Activated CD4-positive, alpha-beta T cell treated with anti-CD3 and anti-CD28 coated beads, Interleukin-2, Interleukin-4, amounts not matched to agents 100 ng/mL and 50 ng/mL, durations not matched to agents 16 hours and 8 hours (primary cell): ENCODE measurements at places on chromosomes 16 and 17.

DNA sequence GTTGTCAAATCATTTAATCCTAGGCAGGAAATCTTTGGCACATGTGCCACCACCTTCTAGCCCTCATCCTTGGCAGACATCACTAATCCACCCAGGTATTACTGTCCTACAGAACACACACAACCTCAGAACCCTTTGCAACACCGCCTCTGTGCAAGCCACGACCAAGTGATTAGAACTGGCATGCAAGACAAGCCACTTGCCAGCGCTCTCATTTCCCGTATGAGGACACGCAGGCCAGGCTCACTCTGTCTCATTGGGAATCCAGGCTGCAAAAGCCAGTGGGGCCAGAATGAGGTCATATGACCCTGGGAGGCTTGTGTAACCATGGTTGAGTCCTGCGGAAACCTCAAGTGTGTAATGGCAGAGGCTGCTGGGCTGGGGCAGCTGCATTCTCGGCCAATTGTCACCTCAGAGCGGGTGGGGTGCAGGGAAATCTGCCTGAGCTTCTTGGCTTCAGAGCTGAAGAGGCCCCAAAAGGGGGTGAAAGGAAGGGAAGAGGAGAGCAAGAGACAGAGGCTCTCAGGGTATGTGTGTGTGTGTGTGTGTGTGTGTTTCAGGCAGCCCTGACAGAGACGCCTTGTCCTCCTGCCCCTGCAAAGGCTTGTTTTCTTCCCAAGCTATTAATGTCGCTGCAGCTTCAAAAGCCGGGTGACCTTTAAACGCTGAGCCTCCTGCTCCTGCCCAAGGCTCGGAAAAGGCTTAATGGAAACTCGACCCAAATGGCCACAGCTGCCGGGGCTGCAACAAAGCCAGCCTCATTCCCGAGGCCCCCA, 43.2 kb upstream of the MRPS23 start:
- DNase-seq = no peak

DNA sequence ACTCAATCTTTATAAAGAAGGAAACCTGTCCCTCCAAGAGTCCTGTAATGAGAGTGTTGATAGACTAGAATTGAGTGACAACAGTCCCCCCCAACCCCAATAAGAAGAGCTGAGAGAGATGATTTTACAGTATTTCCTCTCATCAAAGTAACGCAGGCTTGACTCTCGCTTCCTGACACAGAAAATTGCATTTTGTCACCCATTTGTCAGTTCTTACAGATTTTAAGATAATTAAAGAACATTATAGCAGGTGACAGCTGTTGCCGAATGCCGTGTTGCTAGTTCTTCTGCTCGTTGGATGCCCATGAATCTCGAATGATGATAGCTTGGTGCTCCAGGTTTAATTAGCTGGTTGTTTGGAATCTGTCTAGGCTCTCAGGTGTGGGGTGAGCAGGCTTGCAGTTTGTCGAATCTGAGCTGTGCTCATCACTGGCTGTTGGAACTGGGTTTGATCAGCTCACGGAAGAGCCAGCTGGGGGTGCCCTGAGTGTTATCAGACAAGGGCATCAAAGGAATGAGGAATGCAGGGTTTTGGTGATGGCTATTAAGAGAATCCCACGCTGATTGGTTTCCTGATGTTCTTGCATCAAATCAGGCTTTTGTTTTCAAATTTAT, 84.8 kb upstream of the CPHXL start:
- no peak for DNase-seq

- no peak for DNase-seq
Measured at GRCh38 chr16:69093974-69094373, 11.5 kb upstream of the HAS3 start.

- no peak for DNase-seq
Measured at GRCh38 chr17:45298546-45299285, 18.1 kb downstream of the MAP3K14 start.

- DNase-seq = no peak
Measured at GRCh38 chr17:13563866-13564265, 37.9 kb downstream of the HS3ST3A1 start.

DNA sequence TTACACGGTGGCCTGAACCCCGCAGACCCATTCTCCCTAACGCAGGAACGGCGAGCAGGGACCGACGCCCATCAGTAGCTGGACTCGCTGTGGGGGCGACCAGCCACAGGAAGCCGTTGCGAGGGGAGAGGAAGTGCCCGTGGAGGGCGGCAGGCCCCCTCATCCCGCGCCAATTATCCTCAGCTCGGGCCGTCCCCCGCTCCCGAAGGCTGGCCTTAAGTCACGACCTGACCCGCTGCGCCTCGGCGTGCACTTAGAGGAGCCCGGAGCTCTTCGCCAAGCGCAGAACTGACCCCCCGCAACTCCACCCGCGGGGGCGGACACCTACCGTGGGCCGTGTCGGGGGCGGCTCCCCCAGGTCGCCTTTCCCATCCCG, 401 bp downstream of the ARL16 start:
- no peak for DNase-seq

DNA sequence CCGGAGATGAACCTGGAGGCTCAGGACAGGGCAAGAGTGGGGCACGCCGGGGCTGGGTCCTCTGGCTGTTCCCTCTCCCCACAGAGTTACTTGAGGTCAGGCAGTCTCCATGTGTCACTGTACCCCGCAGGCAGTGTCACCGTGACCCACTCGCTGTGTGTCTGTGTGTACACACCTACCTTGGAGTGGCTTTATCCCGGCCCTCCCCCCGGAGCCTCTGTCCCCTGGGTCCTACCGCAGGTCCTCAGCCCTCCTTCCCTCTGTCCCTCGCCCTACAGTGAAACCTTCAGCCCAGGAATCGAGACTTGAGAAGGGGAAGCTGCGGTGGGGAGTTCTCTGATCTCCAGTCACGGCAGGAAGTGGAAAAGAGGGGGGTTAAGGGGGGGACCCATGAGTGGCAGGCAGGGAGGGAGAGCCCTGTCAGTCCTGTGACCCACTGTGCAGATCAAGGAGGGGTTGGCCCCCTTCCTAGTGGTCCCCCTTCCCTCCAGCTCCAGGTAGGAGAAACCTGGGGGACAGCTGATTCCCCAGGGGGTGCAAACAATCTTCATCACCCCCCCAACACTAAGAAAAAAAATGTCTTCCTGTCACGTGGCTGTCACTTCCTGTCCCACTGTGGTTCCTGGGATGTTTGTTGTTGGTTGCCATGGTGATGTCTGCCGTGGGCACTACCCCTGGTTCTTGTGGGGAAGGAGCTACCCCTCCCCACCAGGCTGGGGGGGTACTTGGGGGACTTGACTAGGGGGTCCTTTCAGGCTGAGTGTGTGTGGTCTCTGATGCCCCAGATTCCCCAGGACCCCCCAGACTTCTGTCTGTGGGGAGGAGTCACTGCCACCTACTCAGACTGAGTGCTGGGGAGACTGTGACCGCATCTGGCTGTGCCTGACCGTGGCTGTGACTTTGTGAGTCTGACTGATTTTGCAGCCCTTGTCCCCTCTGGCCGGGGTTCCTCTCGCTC, 13.7 kb downstream of the RARA start:
- DNase-seq = peak; percentile 90

DNA sequence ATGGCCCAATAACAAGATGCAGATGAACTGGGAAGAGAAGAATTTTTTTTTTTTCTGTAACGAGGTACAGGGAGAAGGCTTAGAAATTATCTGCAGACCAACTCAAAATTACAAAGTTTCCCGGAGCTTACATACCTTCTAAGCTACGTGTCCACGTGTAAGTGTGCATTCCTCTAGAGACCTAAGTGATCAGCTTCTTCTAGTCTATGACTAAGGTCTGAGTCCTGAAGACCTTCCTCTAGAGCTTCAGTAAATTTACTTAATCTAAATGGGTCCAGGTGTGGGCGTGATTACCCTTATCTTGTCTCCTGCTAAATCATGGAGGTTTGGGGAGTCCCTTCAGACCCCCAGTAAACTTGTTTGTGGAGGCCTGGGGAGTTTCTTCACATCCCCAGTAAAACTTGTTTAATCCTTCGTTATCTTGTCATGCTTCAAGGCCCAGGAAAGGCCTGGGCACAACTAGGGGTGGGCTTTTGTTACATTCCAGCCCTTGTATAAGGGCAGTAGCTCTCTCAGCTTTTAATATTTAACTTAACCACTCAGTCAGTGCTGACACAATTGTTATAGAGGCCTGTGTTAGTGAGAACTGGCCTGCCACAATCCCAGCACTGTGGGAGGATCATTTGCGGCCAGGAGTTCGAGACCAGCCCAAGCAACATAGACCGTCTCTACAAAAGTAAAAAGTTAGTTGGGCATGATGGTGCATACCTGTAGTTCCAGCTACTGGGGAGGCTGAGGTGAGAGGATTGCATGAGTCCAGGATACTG, 342.3 kb downstream of the SNX29 start:
- DNase-seq = no peak

GRCh38 chr16:67151431-67152097, 766 bp upstream of the B3GNT9 start:
- DNase-seq = no peak

DNA sequence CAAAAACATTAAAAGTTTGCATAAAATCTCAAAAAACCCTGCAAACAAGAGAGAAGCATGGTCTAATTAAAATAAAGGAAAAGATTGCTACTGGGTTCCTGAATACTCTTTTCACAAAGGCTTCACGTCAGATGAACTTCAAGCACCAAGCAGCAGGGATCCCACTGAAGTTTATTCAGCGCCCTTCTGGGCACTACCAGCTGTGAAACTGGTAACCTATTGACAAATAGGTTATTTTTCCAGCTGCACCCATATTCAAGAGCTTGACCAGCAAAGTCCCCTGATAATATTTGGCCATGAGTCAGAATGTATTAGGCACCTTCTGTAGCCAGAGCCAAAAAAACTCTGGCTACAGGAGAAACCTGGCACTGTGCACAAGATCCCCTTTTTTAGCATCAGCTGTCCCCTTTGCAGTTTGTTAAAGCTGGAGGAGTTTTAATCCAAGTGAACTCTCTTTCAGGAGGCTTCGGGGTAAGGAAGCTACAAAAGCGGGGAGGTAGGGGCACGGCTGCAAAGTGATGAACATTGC, 60.3 kb downstream of the GRIN2A start:
- DNase-seq = no peak

- DNase-seq = no peak
Measured at GRCh38 chr16:89374393-89374960, 115.9 kb downstream of the ANKRD11 start.

DNA sequence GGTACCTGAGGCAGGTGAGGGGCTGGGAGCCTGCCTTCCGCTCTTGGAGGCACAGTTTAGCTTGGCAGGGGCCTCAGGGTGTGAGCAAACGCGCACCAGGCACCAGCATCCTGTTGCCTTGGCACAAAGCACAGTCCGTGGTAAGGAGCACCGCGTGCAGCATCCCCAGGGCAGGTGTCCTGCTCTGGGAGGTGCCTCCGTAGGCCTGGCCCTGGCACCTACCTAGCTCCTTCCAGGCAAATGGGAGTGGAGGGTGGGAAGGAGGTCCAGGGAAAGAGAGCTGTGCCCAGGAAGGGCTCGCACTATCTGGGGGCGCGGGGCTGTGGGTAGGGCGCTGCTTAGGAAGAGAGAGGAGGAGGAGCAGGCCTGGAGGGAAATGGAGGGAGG, 3.1 kb upstream of the GSE1 start:
- DNase-seq = no peak

DNA sequence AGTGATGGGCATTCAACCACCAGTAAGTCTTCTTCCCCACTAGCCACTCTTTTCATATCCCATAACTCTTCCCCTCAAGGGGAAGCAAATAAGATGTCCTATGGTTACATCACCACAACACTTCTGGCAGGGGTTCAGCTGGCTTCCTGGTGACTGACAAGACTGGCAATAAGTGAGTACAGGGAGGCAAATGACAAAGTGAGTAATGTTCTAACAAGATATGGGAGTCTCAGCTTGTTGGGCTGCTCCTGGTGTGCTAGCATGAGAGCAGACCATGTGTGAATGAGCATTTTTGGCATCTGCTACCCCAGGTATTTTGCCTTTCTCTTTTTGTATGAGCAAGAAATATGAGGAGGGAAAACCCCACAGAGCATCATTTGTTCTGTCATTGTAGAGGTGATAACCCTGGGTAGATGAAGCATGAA, 9.9 kb downstream of the TMIGD1 start:
- peak; percentile 37 for DNase-seq

- DNase-seq = peak; percentile 22
Measured at GRCh38 chr16:19601083-19601976, 45.8 kb downstream of the VPS35L start.

DNA sequence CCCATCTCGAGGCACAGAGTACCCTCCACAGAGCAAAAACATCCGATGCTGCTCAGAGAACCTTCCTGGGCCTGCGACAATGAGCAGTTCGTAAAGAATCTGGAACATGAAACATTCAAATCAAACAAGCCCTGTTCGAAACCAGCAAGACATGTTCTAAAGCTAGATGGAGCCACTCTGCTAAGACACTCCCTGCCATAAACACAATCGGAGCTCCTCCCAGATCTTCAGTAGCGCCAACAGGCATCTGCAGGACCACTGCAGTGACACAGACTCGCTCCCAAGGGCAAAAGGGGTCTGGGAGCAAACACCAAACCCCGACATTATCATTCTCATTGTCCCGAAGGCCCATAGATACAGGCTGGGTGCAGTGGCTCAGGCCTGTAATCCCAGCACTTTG, 108.7 kb downstream of the ZFHX3 start:
- DNase-seq = no peak

GRCh38 chr16:474420-475122, 49.1 kb downstream of the RAB11FIP3 start:
- DNase-seq = no peak

DNA sequence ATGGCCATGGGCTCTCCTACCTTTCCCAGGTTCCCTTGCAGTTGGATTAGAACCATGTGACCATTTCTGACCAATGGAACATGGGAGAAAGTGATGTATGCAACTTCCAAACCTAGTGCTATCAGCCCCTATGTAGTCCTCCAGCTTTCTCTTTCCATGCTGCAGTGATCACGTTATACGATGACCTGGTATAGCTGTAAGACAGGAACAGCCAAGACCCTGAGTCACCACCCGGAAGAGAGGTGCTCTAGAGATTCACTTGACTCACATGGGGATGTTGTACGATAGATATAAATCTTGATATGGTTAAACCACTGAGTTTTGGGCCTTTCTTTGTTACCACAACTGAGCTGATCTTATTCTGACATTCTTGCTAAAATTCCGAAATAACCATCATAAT, 65.1 kb downstream of the NOG start:
- DNase-seq = no peak

DNA sequence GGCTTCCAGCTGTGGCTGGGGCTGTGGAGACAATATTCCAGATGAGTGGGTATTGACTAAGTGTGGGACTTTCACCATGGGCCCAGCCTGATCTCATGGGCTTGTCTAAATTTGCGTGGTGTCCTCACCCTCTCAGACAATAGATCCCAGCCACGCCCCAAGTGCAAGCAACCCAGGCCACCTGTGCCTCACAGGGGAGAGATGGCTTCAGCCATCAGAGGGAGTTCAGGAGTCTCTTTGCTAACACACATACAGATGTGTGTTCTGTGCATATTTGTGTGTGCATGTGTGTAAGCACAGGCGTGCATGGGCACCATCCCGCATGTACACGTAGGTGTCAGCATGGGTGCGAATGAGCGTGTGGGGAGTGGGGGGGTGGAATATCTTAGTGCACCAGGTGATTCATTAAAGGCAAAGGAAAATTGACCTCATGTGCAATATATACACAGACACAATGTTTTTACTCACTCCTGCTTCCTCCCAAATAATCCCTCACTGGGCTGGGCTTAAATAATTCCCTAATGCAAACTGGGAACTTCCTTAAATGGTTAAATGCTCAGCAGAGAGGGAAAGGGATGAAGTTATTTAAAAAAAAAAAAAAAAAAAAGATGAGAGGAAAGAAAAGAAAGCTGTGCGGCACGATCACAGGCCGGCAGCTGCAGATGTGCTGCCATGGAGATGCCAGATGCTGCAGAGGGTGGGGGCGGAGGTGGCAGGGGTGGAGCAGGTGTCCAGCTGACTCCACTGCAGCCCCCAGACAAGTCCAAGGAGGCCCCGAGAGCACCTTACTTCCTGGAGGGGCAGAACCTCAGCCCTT, 24.0 kb upstream of the CDC42EP4 start:
- DNase-seq = no peak

GRCh38 chr16:90022209-90023077, 3.2 kb upstream of the DBNDD1 start:
- peak; percentile 89 for DNase-seq
